ENCODE measurements at places on chromosomes 7 and 10.

GRCh38 chr7:67525588-67525987 lies 529.0 kb downstream of the TYW1 start:
- DNase-seq, result no peak

DNA sequence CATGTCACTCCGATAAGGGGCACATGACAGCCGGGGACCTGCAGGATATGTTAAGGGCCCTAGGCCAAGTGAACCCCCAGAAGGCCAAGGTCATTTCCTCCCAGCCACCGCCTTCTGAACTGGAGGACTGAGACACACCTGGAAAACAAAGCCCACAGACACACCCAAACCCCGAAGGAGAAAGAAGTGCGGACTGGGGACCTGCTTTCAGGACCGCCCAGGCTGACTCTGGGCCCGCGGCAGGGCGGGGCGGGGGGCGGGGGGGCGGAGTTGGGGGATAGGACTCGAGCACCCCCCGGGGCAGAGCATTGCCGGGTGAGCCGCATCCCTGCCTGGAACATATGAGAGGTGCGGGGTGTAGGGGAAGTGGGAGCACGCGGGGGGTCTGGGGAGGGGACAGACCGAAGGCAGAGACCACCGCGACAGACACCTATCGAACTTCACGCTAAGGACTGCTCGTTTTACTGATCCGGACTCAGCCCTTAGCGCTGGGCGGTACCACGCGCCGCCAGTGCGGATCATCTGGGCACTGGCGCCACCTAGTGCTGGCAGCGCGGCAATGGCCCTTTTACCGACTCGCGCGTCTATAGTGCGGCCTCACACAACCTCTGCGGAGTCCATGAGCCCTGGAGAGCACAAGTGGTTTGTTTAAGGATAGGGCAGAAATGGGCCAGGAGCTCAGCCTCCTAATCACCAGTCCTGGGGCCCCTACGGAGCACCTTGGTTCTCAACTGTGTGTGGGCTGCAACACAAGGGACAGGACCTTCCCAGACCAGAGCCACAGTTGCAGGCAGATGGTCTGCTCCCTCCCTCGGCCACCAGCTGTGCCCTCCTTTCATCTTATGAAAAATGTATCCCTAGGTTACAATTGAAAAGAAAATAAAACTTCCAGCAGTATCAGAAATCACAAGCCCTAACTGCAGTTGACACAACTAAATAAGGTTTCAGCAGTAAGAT lies 157.6 kb downstream of the HERPUD2 start:
- DNase-seq, result peak; percentile 84

DNA sequence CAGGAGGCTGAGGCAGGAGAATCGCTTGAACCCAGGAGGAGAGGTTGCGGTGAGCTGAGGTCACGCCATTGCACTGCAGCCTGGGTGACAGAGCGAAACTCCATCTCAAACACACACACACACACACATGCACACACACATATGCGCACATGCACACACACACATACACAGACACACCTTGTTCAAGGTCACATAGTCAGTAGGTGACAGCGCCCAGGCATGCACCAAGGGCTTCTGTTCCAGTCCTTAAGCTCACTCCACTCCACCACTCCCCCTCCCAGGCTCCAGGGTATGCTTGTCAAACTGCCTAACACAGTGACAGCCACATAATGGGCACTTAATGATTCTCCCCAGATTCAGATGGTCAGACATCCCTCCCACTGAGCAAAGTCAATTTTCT lies 37.0 kb downstream of the KCNMA1 start:
- no peak for DNase-seq

- no peak for DNase-seq
Observed at GRCh38 chr10:102650655-102651454, 6.6 kb downstream of the TRIM8 start.

- DNase-seq, result no peak
Observed at GRCh38 chr10:63563623-63564022, 42.4 kb downstream of the REEP3 start.

GRCh38 chr7:1059200-1060091 lies 15.1 kb downstream of the GPR146 start:
- no peak for DNase-seq

GRCh38 chr7:22725585-22725984 lies 1.4 kb upstream of the IL6 start:
- DNase-seq, result peak; percentile 58

GRCh38 chr7:3893789-3894153 lies 592.7 kb downstream of the SDK1 start:
- DNase-seq, result no peak

- DNase-seq, result no peak
Observed at GRCh38 chr7:39069031-39069430, 91.3 kb downstream of the POU6F2 start.

DNA sequence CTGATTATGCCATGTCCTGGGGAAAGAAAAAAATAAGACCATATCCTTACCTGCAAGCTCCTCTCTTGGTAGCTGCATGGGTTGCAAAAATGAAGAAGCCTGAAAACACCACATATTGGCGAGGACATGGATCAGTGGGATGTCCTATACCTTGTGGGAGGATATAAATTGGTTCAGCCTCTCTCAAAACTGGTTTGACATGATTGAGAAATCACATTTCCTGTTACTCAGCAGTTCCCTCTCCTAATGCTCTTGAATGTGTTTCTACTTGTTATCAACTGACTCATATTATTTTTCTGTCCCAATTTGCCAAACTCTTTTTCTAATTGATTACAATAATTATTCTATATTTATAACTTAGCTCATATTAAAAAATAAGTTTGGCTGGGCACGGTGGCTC lies 380.2 kb downstream of the EXOC4 start:
- DNase-seq, result no peak

- no peak for DNase-seq
Observed at GRCh38 chr10:60649485-60650377, 128.5 kb upstream of the CDK1 start.

- DNase-seq, result no peak
Observed at GRCh38 chr7:100765250-100765649, 31.9 kb downstream of the ZAN start.

GRCh38 chr10:28710202-28710886 lies 33.0 kb downstream of the BAMBI start:
- DNase-seq, result no peak

DNA sequence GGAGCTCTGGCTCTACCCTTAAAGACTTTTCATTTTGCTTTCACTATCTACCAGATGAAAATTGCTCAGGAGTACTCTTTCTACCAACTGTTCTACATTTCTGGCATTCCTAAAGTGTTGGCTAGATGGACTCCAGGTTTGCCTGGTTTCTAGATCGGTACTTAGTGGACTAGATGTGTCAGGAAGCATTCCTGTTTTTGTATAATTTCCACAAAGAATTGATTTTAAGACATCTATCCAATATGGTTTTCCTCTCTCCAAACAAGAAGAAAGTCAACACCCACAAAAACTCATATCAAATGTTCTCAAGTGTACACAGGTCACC lies 157.7 kb downstream of the CHRM2 start:
- DNase-seq, result no peak

- no peak for DNase-seq
Observed at GRCh38 chr7:158536871-158537515, 50.6 kb downstream of the PTPRN2 start.

GRCh38 chr7:152667958-152668357 lies 8.0 kb downstream of the XRCC2 start:
- no peak for DNase-seq

DNA sequence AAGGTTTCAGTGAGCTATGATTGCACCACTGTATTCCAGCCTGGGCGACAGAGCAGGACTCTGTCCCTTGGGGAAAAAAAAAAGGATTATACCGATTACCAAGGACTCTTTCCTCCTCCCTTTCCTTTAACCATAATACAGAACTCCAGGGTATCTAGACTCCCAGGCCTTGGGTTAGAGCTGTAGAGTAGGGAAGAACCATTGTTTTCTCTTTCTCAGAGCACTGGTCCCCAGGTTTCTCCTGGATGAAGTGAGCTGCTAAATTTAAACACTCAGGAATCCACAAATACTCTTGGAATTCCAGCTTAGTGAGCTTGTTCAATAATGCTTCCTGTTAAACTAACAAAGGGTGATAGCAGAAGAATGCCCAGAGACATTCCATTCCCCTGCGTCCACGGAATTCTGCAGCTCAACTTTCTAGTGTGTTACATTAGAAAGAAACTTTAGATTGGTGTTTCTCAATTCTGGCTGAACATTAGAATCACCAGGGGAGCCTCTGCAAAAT lies 14.6 kb upstream of the RPEL1 start:
- peak; percentile 92 for DNase-seq

DNA sequence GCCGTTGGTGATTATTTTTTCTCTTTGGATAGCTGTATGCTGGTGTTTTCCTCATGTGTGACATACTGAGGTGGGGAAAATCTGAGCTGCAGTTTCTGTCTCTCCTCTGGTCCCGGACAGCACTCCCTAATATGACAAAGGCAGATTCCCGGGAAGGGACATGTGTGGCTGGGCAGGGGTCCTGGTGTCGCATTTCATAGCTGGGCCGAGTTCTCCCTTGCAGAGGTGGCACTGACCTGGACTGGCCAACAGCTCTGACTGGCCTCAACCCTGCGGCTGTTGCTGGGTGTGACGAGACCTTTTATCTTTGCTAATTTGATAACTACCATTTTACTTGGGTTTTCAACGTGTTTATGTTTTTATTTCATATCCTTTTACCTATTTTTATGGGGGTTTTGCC lies 248.6 kb upstream of the TCERG1L start:
- DNase-seq, result no peak

DNA sequence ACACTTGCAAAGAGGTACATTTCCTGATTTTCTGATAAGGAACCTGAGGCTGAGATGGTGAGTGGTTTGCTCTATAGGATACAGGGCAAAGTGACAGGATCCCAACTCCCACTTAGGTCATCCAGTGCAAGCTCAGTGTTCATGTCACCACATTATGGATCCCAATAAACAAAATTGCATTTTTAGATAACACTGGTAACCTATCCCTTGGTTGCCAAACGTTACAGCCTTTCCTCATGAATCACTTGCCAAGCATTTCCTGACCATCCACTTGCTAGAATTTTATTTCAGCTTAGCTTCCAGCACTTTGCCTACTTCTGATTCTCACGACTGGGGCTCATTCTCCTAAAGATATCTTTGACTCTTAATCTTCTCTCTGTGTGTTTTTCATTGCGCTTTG lies 131.4 kb upstream of the ODAD2 start:
- no peak for DNase-seq

DNA sequence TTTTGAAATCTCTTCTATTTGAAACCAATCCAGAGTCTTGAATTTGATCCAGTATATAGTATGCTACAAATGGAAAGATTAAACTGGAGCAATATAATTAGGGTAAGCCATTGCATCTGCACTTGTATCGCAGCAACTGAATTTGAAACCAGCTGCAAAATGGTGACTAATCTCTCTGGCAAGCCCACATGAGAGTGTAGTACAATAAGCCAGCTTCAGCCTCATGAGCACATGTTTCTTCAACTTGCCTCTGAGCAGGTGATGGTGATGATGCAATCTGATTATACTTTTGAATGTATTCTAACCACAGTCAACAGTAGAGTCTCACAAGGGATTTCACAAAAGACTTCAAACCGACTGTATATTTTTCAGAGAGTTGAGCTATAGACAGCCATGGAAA lies 829 bp upstream of the RPA3 start:
- DNase-seq, result peak; percentile 94

- peak; percentile 35 for DNase-seq
Observed at GRCh38 chr10:15335508-15335907, 35.6 kb downstream of the FAM171A1 start.

DNA sequence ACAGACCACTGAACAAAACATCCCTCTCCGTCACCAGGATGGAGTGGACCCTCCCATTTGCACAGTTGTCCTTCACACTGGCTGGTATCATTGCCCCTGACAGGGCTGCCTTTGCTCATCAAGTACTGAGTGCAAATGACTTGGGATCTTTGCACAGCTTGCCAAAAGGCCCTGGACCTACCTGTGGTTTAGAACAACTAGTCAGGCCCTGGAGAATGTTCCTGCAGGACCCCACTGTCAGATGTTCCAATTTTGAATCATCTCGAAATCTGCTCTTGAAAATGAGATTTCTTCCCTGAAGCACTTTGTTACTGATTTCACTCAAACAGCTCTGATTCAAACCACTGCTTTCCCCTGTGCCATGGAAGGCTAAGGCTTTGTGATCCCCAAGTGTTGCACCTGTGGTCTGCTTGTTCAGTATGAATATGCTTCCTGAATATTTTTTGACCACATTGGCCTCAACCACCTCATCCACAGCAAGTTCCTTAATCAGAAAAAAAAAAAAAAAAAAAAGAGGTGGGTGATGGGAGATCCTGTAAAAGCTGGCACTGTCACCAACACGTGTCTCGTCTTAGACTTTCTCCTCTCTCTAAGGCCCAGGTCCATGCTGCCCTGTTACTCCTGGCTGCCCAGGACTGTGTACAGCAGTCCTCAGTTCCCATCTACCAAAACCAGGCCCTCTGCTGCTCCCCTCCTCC lies 2.7 kb upstream of the AOAH start:
- no peak for DNase-seq

- DNase-seq, result no peak
Observed at GRCh38 chr10:79105150-79105739, 36.5 kb downstream of the ZMIZ1 start.

DNA sequence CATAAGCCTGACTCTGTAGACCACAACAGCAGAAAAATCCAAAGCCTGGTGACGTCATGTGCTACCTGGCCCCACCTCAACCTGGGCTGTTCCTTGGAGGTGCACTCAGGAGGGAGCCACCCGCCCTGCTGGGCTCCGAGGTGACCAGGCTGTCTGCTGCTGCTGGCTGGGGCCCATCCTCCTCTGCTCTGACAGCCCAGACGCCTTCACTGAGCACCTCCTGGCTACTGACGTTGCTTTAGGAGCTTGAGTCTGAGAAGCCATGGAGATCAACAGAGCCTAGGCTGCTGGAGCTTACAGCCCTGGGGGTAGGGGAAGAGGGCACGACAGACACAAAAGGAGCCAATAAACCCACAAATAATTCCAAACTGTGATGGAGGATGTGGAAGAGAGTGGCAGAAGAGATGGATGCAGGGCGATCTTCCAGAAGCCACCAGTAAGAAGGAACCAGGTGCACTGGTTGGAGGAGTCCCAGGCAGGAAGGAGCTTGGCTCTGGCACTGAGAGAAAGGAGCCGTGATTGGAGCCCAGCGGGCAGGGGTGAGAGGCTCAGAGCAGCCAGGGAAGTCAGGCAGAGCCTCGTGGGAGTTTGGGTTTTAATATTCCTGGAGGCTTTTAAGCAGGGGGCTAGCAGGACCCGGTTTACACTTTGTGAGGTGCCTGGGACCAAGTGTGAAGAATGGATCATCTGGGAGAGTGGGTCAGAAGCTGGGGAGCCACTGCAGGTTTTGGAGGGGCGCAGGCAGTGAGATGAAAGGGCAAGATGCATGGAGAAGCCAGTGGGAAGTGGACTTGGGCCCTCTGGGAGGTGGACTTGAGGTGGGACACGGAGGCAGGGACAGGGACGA lies 1.7 kb upstream of the PTPRE start:
- DNase-seq, result no peak

- DNase-seq, result no peak
Observed at GRCh38 chr7:46912692-46913091, 669.2 kb downstream of the TNS3 start.

GRCh38 chr7:129664029-129665012 lies 52.8 kb downstream of the NRF1 start:
- DNase-seq, result peak; percentile 39

Measured in muscle of back (tissue), 13 donors.